ENCODE measurements at places on chromosomes 1 and 21.

- DNase-seq, result no peak
Measured at GRCh38 chr1:23732363-23733224, 10.7 kb upstream of the ELOA start.

- DNase-seq, result no peak
Measured at GRCh38 chr21:20010691-20011200, 987.5 kb upstream of the NCAM2 start.

DNA sequence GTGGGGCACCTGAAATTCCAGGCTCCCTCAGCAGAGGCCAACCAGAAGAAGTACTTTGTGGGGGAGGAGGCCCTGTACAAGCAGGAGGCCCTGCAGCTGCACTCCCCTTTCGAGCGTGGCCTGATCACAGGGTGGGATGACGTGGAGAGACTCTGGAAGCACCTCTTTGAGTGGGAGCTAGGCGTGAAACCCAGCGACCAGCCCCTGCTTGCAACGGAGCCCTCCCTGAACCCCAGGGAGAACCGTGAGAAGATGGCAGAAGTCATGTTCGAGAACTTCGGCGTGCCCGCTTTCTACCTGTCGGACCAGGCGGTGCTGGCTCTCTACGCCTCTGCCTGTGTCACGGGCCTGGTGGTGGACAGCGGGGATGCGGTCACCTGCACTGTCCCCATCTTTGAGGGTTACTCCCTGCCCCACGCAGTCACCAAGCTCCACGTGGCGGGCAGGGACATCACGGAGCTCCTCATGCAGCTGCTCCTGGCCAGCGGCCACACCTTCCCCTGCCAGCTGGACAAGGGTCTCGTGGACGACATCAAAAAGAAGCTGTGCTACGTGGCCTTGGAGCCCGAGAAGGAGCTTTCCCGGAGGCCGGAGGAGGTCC is 634 bp downstream of the ACTRT2 start:
- DNase-seq, result no peak

- DNase-seq, result no peak
Measured at GRCh38 chr1:70415882-70416281, 4.8 kb downstream of the CTH start.

DNA sequence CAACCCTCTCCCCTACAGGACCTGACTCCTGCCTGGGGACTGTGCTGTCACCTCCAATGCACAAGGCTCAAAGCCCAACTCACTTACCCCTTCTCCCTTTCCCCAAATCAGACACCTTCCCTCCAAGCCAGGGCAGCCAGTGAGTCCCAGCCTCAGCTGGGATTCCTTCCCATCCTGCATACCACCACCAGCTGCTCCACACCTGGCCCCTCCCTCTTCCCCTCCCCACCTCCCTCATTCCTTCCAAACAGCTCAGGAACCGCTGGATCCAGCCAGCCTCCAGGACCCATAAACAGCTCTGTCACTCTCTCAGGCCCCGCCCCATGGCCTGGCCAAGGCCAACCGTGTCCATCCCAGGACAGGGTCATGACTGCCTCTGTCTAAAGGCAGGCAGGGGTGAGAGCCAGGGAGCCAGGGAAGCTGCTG is 41.4 kb downstream of the ACOT7 start:
- no peak for DNase-seq

- no peak for DNase-seq
Measured at GRCh38 chr21:42060166-42060565, 11.0 kb upstream of the UMODL1 start.

DNA sequence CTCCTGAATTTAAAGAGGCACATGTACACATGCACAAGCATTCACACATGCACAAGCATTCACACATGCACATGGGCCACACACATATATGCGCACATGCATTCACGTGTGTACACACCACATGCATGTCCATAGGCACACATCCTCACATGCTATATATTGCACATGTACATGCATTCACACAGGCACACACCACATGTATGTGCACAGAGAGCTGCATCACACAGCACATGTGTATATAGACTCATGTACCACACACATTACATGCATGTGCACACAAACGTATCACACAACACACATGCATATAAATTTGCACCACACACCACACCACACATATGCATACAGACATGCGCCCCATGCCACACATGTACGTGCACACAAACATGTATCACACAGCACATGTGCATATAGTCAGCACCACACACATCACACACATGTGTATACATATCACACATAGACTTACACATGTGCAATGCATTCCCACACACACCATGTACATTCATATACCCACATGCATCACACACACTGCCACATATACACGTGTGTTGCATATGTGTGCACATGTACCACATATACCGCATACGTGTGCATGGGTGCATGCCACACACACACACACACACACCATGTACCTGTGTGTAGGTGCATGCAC is 54.6 kb upstream of the COL18A1 start:
- no peak for DNase-seq
